ENCODE measurements at places on chromosomes 3 and 15. TPM values are rescaled to one million over a fixed set of nuclear protein-coding genes. Genes with fewer than 3 reads are reported as not detected.

DNA sequence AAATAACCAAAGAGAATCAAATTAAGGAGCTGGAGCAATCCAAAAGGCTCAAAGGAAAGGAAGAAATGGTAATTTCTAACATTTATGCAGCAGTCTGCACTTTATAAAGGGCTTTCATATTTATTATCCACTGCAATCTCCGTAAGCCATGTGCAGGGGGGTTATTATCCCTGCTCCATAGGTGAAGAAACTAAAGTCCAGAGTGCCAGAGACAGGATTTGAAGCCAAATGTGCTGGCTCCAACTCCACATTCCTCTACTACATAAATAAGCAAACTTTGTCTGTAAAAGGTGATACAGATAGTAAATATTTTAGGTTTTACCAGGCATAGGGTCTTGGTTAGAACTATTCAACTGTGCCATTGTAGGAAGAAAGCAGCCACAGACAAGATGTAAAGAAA lies 221.4 kb downstream of the MINAR1 start:
- no peak for DNase-seq

GRCh38 chr15:57624730-57625129 lies 33.0 kb downstream of the MYZAP start:
- no peak for DNase-seq

DNA sequence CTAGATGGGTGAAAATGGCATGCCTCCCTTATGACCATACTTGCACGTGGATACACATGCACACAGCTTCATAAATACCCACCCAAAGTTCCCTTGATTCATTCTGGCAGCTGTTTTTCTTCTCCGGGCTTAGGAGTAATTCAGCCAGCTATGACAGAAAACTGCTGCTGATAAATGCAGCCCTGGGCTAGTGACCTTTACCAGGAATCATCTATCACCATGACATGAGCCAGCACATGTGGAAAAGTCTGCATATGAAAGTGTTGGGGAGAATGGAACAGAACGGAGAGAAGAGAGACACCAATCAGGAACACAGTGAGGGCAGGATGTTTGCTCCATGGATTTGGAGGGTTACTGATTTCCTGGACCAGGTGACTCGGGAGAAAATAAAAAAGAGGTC lies 706.3 kb downstream of the PDCD6IP start:
- DNase-seq: no peak

- DNase-seq: no peak
Measured at GRCh38 chr3:23991683-23992628, 46.9 kb downstream of the NR1D2 start.

DNA sequence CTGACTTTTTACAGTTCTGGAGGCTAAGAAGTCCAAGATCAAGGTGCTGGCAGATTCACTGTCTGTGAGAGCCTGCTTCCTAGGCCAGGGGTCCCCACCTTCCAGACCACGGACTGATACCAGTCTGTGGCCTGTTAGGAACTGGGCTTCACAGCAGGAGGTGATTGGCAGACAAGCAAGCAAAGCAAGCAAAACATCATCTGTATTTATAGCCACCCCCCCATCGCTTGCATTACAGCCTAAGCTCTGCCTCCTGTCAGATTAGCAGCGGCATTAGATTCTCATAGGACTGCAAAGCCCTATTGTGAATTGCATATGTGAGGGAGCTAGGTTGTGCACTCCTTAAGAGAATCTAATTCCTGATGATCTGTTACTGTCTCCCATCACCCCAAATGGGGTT lies 194.7 kb upstream of the THRB start:
- DNase-seq: no peak

- DNase-seq: no peak
Measured at GRCh38 chr15:70923311-70924080, 30.9 kb downstream of the LRRC49 start.

GRCh38 chr15:67174446-67174845 lies 80.0 kb downstream of the AAGAB start:
- no peak for DNase-seq

- DNase-seq: no peak
Measured at GRCh38 chr15:98787194-98787593, 138.9 kb downstream of the IGF1R start.

GRCh38 chr15:30984118-30984517 lies 7.3 kb downstream of the MTMR10 start:
- DNase-seq: no peak

DNA sequence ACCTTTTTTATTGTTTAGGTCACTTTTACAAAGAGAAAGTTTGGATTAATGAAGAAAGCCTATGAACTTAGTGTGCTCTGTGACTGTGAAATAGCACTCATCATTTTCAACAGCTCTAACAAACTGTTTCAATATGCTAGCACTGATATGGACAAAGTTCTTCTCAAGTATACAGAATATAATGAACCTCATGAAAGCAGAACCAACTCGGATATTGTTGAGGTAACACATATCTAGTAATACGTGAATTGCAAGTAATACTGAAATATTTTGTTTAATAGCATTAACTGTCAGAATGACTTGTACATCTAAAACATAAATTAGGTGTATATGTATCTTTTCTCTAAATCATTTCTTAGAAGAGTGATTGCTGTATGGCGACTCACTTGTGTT lies 79.8 kb downstream of the MEF2A start:
- no peak for DNase-seq

DNA sequence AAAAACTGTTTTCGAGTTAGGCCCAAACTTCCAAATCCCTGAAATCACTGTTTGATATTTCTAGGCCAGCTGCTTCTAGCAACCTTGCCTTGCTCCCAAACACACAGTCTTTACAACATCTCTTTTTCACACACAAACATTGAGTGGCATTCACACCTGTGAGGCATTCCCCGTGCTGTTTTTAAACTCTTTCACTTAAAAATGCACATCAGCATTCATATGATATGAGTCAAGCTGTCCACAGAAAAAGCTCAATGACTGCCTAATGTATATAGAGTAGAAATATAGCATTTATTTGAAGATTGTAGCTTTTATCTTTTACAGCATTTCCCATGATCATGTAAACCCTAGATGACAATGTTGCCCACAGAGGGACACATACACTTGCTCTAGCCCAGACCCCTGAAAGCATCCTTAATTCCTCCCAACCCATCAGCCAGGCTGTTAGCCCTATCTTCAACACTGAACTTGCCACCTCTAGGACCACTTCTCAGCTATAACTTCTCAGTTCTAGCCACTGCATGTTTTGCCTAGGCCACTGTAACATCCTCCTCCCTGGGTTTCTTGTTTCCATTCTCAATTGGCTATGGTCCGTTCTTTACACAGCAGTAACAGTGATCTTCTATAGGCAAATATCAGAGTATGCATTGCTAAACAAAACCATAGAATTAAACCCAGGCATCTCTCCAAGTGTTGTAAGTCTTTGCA lies 782.6 kb downstream of the DIPK2A start:
- no peak for DNase-seq

DNA sequence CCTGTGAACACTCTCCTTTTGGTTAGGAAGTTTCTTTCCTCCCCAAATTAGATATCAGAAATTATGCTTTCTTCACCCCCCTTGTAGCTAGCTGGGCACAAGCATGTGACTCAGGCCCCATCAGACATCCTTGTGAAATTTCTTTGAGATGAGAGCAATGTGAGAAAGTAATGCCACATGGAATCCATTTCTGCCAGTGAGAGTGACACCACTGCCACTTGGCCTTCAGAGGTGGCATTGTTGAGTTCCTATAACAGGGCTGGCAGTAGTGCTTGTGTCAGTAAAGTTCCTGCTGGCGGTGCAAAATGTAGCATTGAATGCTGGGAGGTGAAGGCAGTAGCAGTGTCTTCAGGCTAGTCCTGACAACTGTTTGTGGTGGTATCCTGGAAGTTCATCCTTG lies 80.7 kb upstream of the ZNF280D start:
- DNase-seq: no peak

GRCh38 chr3:32181365-32181764 lies 57.1 kb upstream of the CMTM8 start:
- DNase-seq: no peak

GRCh38 chr3:50447290-50447840 lies 56.1 kb downstream of the CACNA2D2 start:
- DNase-seq: no peak

- DNase-seq: peak; percentile 73
Measured at GRCh38 chr3:10194328-10195071, 29.8 kb downstream of the IRAK2 start.

- DNase-seq: no peak
Measured at GRCh38 chr15:69499521-69500211, 47.0 kb downstream of the RPLP1 start.

DNA sequence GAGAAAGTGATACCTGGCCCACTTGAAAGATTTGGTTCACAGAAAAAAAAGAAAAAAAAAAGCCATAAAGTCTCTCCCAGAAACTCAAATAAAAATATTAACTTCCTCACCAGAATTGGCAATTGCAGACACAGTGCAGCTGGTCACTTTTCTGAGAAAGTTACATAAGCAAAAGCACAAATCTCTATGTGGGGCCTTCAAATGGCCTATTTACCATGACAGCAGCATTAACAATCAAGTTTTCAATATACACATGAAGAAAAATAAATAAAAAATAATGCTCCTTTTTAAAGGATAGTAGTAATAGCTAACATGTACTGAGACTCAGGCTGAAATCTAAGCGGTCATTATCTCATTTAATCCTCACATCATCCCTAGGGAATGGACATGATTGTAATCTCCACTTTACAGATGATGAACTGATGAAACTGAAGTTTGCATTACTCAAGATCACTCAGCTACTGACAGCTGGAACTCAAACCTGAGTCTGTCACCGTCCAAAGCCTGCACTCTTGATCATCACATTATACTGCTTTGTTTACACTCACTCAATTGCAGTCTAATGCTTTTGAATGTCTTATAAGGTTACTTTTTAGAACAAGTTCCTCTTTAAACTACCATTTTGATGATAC lies 3.3 kb downstream of the NPTN start:
- no peak for DNase-seq

GRCh38 chr3:30984855-30985749 lies 90.6 kb upstream of the GADL1 start:
- no peak for DNase-seq

DNA sequence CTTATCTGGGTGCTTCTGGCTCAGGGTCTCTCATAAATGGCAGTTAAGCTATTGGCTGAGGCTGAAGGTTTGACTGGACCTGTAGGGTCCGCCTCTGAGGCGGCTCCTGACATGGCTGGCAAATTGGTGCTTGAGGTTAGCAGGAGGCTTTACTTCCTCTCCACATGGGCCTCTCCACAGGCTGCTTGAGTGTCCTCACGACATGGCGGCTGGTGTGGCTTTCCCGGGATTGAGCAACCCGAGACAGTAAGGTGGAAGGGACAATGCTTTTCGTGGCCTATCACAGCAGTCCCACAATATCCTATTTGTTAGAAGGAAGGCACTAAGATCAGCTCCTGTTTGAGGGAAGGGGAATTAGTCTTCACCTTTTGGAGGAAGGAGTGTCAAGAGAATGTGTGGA lies 267.3 kb upstream of the LRRFIP2 start:
- no peak for DNase-seq

DNA sequence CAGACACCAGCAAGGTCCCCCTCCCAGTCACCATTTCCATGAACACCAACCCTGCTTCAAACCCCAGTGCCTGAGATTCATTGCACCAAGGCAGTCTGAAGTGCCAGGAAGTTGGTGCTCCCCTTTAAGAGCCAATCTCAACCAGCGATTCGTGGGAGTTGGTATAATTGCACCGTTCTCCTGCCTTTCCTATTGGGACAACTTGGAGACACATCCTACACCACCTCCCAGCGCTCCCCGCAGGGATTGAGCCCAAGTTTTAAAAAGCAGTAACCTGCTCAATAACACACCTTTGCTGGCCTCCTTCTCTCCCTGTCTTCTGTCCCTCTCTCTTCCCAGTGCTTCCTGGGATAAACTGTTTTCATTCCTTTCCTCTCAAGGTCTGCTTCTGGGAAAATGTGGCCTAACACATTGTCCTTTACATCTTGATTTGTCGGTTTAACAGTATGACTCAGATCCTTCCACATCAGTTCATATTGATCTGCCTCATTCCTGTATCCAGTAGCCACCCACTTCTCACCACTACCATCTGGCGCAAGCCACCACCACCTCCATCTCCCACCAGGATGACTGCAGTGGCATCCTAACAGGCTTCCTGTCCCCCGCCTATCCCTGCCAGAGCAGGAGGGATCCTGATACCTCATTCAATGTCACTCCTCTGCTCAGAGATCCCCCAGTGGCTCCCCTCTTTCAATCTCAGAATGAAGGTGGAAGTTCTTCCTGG lies 37.8 kb upstream of the HRH1 start:
- DNase-seq: no peak

GRCh38 chr3:8413337-8413926 lies 88.2 kb upstream of the LMCD1 start:
- DNase-seq: no peak

DNA sequence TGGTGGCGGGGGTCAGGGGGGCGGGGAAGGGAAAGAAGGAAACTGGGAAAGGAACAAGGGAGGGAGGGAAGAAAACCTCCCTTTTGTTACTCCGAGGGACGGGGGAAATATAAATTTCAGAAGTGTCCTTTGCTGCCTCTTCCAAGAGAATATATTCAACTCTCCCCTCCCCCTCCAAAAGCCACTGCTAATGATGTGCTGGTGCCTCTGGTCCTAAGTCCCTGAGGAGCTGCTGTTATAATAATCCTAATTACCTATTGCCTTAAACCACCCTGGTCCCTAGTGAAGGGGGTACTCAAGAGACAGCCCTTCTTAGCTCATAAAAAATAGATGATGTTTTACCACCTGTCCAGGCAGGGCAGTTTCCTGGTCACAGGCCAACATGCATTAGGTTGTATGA lies 118.3 kb upstream of the TRIM42 start:
- no peak for DNase-seq

- no peak for DNase-seq
Measured at GRCh38 chr3:112813723-112814171, 32.9 kb downstream of the CD200R1L start.

Gene ESYT3
- 0.10 TPM for total RNA-seq

Gene PLCL2
- total RNA-seq: 53.4 TPM

Gene BMF
- 7.1 TPM for total RNA-seq

Gene GOLGA8M
- total RNA-seq: 3.2 TPM

Gene TPRG1
- 15.5 TPM for total RNA-seq

Gene SPESP1
- not detected for total RNA-seq

Gene GOLGA6B
- not detected for total RNA-seq

Gene FBXW12
- total RNA-seq: not detected

Gene GOLGA8R
- total RNA-seq: 5.7 TPM

Gene IL17RE
- 1.9 TPM for total RNA-seq
